ENCODE measurements at places on chromosomes 4 and X.

- DNase-seq = no peak
These were observed 2.2 kb downstream of the RNF150 start for GRCh38 chr4:141130947-141131605.

DNA sequence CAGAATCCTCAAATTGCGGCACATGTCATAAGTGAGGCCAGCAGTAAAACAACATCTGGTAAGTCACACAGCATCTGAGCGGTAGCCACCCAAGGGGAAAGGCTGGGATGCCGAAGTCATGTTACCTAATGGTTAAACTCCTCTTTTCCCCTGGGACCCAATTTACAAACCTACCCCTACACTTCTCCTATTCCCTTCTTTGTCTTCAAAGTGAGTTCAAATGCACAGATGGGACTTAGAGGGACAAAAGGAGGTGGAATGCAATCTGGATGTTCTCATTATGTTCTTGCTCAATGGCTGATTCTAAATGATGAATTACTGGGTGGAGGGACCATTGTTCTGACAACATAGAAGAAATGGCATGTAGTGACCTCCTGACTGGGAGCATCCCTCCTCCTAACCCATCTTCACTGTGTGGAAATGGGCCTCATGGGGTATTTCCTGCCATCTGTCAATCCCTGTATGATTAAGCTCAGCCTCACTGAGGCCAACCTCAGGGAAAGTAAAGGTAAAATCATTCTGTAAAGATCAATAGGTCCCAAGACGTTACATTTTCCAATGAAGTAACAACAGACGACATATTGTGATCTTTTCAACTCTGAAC, 8.5 kb downstream of the CD40LG start:
- no peak for DNase-seq

GRCh38 chr4:7659429-7660175, 224.9 kb upstream of the PSAPL1 start:
- DNase-seq = no peak

DNA sequence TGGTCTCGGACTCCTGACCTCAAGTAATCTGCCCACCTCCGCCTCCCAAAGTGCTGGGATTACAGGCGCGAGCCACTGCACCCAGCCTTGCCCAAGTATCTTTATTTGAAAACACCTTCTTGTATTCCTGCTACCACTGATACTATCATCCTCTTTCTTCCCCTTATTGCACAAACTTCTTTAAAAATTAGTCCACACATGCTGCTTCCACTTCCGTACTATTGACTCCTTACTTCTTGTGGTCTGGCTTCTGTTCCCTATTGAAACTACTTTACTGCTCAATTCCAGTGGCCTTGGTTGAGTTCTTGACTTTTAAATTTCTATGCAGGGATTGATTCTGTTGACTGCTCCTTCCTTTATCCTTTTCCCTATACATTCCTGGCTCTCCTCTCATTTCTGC, 38.8 kb downstream of the MTM1 start:
- DNase-seq = no peak

DNA sequence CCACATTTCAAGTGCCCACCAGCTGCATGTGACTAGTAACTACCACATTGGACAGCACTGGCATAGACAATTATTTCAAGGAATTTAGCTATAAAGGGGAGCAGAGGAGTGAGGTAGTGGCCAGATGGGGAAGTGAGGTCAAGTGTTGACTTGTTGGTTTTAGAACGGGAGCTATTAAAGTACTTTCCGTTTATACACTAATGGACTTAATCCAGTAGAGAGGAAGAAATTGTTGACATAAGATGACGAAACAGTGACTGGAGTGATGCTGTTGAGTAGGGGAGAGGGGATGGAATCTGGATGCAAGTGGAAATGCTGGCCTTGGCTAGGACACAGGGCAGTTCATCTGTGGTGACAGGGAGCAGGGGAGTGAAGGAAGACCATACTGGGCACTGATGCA, 154.4 kb downstream of the AMMECR1 start:
- DNase-seq = no peak

GRCh38 chr4:94668724-94669123, 89.0 kb upstream of the BMPR1B start:
- no peak for DNase-seq

GRCh38 chrX:123835661-123836371, 24.0 kb upstream of the XIAP start:
- peak; percentile 41 for DNase-seq

- no peak for DNase-seq
These were observed 302.2 kb downstream of the BCOR start for GRCh38 chrX:39795605-39796004.

- DNase-seq = no peak
These were observed 206.0 kb upstream of the ARHGAP24 start for GRCh38 chr4:85268961-85269360.

DNA sequence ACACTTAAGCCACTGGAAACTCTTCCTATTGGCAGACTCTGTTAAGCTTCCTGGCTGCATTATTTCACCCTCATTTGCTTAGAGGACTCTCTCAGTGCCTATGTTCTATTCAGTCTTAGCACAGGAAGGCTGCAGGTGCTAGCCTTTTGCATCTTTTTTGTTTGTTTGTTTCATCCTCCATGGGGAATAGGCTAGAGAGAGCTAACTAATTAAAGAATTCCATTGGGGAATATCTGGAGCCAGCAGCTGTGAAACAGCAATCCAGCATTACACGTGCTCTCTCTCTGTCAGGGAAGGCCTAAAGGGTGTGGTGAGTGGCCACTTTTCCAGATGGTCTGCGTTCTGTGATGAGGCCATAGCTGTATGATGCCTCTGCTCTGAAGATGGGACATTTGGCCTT, 633.6 kb downstream of the SPRY1 start:
- no peak for DNase-seq

DNA sequence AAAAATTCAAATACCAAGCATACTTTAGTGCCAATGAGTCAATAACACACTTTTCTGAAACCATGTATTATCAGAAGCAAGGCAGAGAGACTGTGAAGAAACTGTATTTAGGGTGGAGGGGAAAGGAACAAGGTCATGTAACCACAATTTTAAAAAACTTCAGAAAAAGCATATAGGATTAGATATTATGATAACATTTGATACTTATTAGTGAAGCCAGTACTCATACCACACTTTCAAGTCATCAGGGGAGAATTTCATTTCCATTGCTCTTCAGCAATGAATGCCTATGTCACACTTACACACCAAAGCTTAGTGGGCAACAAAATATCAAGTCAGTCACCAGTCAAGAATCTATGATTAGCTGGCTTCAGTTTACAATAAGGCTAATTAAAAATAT, 602.2 kb downstream of the IL15 start:
- no peak for DNase-seq

GRCh38 chrX:138287205-138287877, 424.2 kb downstream of the FGF13 start:
- DNase-seq = no peak

- DNase-seq = peak; percentile 24
These were observed 32.4 kb upstream of the KIT start for GRCh38 chr4:54625391-54625790.

- no peak for DNase-seq
These were observed 10.9 kb upstream of the CLTRN start for GRCh38 chrX:15675490-15675921.

GRCh38 chr4:101258883-101259282, 88.4 kb downstream of the PPP3CA start:
- peak; percentile 23 for DNase-seq

- DNase-seq = no peak
These were observed 133.6 kb upstream of the RASGEF1B start for GRCh38 chr4:81605271-81605670.

DNA sequence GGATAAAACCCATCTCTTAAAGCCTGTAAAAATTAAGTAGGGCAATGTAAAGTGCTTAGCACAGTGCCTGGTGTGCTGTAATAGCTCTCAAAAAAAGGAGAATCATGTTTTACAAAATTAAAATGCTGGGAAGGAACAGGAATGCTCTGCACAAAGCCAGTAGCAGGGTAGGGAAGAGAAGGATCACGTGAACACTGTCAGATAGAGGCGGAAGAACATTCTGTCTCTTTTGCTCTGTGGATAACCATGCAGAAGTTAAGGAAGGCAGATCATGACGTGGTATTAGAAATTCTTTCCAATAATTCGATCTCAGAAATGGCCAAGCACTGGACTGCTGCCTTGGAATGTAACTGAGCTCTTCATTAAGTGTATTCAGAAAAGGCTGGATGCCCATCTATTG, 136.2 kb upstream of the PDLIM3 start:
- DNase-seq = no peak

DNA sequence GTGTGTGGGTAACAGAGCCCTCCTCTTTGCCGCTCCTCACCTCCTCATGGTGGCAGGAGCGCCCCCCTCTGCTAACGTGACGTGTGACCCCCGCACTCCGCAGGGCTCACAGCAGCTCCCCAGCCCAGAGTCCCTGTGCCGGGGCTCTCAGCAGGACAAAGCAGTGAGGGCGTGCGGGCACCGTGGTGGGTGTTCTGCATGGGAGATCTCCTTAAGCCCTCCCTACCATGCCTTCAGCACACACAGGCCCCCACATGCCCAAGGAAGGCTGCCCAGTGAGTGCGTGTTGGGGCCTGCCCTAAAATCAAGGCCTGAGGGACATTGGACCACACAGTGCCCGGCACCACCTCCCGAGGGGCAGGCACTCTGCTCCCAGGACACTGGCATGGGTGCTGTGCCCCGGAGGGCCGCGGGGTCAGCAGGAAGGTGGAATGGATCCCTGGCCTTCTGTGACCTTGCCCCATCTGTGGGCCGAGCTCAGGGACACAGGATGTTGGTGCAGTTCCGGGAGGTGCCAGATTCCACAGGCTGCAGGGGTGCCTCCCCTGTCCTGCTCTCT, 10.1 kb downstream of the PSAPL1 start:
- no peak for DNase-seq

DNA sequence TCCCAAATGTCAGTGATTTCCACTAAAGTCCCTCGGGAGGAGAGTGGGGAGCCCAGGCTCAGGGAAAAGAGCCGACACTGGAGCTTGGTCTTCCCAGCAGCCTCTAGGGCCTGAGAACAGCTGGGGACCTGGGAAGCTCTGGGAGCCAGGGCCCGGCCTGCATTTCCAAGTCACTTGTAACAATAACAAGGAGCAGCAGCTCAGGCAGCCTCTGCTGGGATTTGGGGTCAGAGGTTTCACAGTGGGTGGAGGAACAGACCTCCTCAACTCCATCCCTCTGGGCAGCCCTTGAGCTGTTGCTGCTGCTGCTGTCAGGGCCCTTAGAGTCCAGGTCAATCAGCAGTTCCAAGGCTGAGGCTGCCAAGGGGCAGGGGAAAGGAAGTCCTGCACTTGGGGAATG, 11.1 kb downstream of the STARD8 start:
- DNase-seq = no peak

DNA sequence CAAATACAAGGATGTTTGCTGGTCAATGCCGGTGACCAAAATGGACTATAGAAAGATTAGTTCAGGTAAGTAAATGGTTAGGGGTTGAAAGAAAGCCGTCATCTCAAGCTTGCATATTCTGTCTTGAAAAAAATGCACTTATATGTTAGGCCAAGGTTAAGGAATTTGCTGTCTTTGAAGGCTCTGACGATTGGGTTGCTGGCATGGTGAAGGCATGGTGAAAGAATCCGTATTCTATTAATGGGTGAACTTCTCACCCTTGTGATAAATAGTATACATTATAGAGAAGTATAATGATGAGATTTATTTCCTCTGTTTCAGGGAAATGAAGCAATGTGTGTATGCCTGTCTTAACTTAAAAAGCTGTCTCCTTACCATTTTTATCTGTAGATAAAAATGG, 132.6 kb downstream of the ADGRL3 start:
- DNase-seq = no peak

- peak; percentile 69 for DNase-seq
These were observed 133.9 kb downstream of the AFAP1 start for GRCh38 chr4:7805533-7806337.

DNA sequence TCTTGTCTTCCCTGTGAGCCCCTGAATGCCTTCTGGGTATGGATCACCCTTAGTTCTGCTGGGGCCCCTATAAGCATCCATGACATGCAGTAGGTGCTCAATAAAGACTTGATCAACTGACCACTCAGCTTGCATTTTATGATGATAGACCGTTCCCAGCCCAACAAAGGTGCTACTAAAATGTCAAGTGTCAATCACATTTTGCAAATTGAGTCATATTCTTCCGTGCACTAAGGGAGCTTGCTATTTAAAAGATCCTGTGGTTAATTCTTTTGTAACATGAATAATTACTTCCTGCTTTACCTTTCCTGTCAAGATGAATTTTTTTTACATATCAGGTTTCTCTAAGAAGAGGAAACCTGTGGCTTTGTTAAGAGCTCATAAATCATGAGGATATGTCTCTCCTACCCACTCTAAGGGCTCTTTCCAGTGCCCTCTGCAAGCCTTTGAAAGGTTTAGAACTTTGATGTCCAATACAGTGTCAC, 47.6 kb downstream of the SH3KBP1 start:
- no peak for DNase-seq

- DNase-seq = no peak
These were observed 11.2 kb downstream of the KLHL8 start for GRCh38 chr4:87209182-87209581.

DNA sequence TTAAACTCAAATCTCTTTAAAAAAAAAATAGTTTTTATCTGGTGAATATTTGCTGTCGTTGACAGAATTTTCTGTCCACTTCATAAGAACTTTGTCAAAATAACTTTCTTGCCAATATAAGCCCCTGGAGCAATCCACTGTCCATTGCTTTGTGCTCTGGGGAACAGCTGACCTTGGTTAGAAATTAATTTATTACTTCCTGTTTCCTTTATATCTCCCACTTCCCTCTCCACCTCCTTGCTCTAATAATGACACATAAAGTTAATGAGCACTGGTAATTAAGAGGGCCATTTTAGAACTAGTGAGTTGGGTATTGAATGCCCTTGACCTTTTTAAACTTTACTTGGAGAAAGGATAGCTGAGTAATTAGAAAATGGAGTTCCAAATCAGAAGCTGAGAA, 151.3 kb upstream of the LEF1 start:
- no peak for DNase-seq

Measured in GM04503 (cell line).